Esophagus squamous epithelium (tissue), 5 donors: ENCODE measurements at places on chromosomes 5 and 9.

- no peaks in the 10 kb centered on the region for H3K27me3 ChIP-seq
- H3K27ac ChIP-seq: no peak overlapping the region
- H3K4me3 ChIP-seq: no peak overlapping the region
- no peaks in the 10 kb centered on the region for H3K36me3 ChIP-seq
These were observed 691.7 kb upstream of the SEMA6A start for GRCh38 chr5:117266280-117266679.

- H3K36me3 ChIP-seq: no peaks in the 10 kb centered on the region
- H3K4me3 ChIP-seq: no peak overlapping the region
- H3K27me3 ChIP-seq: no peaks in the 10 kb centered on the region
- H3K27ac ChIP-seq: no peak overlapping the region
- DNase-seq: no peak
- H3K4me1 ChIP-seq: no peaks in the 10 kb centered on the region
These were observed 41.1 kb upstream of the PLPP6 start for GRCh38 chr9:4620881-4621555.

DNA sequence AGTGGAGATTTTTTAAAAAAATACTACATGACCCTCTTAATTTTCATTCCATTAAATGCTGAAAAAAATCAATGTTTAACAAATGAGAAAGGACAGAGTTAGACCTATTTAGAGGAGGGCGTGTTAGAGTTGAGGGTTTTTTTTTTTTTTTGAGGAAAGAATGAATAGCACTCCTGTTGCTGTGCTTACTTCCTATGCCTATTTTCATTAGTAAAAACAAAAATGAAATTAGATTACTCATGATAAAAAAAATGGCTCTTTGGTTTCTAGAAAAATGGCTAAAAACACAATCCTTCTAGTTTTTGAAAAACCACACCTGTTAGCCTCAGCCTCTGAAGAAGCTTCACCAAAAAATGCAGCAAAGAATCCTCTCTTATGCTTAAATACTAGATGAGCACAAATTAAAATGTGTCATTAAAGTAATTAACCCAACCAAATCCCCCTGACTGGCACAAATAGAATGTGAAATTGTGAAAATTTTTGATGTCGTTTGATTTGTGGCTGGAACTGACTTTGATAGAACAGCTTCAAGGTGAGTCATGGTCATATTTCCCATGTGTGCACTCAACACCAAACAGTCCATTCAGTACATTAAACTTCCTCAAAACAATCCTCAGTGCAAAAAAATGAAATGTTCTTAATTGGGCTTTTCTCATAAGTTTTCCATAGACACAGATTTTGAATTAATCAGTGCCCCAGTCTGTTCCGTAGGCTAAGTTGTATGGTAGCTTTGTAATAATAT is 98.0 kb downstream of the MACIR start:
- no peaks in the 10 kb centered on the region for H3K36me3 ChIP-seq
- no peak overlapping the region for H3K4me3 ChIP-seq
- H3K27ac ChIP-seq: no peak overlapping the region
- H3K4me1 ChIP-seq: no peaks in the 10 kb centered on the region
- no peaks in the 10 kb centered on the region for H3K27me3 ChIP-seq

GRCh38 chr9:85319936-85320656 is 421.7 kb downstream of the AGTPBP1 start:
- no peaks in the 10 kb centered on the region for H3K4me1 ChIP-seq
- H3K27ac ChIP-seq: no peak overlapping the region
- no peaks in the 10 kb centered on the region for H3K36me3 ChIP-seq
- no peak for DNase-seq
- no peaks in the 10 kb centered on the region for H3K27me3 ChIP-seq

DNA sequence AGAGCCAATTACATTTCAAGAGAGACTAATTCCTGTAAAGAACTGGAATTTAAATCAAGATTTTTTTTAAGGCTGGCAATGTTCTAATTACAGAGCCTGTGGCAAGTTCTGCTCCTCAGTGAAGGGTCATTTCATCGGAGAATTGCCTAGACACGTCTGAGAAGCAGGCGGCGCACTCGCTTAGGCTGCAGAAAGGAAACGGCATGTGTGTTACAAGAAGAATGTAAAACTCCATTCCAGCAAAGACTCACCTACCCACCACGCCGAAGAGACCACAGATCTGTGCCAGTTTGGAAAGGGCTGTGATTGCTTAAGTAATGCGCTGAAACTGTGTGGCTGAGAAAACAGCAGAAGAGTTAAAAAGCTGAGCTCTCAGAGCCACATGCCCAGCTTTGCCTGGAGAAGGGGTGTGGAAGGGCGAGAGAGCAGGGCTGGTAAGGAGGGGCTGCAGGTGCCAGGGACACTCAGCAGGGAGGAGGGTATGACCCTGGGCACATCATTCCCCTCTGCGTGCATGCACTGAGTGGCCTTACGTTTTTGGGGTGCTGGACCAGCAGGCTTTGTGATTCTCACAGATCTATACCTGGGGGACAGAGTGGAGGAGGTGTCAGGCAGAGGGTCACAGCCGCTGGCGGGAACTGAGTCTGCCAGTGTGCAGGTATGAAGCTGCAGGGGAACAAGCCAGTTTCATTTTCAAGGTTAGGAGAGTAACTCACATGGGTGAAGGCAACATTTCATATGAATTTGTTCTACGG is 17.8 kb upstream of the SLC25A51 start:
- H3K27me3 ChIP-seq: no peaks in the 10 kb centered on the region
- DNase-seq: no peak
- peaks cover 22% of the 10 kb centered on the region for H3K4me1 ChIP-seq
- H3K27ac ChIP-seq: peak overlapping the region; percentile 73
- H3K4me3 ChIP-seq: no peak overlapping the region
- H3K36me3 ChIP-seq: no peaks in the 10 kb centered on the region

- H3K4me3 ChIP-seq: no peak overlapping the region
- H3K4me1 ChIP-seq: no peaks in the 10 kb centered on the region
- DNase-seq: no peak
- no peaks in the 10 kb centered on the region for H3K27me3 ChIP-seq
- no peaks in the 10 kb centered on the region for H3K36me3 ChIP-seq
These were observed 32.8 kb upstream of the PITX1 start for GRCh38 chr5:135066781-135067180.

- no peaks in the 10 kb centered on the region for H3K27me3 ChIP-seq
- no peak for DNase-seq
- H3K36me3 ChIP-seq: no peaks in the 10 kb centered on the region
- no peak overlapping the region for H3K27ac ChIP-seq
These were observed 7.8 kb upstream of the SOX30 start for GRCh38 chr5:157659868-157660660.

GRCh38 chr5:35516271-35516670 is 101.4 kb upstream of the SPEF2 start:
- H3K4me3 ChIP-seq: no peak overlapping the region
- no peaks in the 10 kb centered on the region for H3K36me3 ChIP-seq
- no peaks in the 10 kb centered on the region for H3K27me3 ChIP-seq
- H3K4me1 ChIP-seq: no peaks in the 10 kb centered on the region
- no peak for DNase-seq

- no peaks in the 10 kb centered on the region for H3K36me3 ChIP-seq
- H3K27ac ChIP-seq: no peak overlapping the region
- no peaks in the 10 kb centered on the region for H3K27me3 ChIP-seq
- H3K4me3 ChIP-seq: no peak overlapping the region
- peaks cover 39% of the 10 kb centered on the region for H3K4me1 ChIP-seq
These were observed 17.6 kb downstream of the AP3S1 start for GRCh38 chr5:115859378-115859777.

DNA sequence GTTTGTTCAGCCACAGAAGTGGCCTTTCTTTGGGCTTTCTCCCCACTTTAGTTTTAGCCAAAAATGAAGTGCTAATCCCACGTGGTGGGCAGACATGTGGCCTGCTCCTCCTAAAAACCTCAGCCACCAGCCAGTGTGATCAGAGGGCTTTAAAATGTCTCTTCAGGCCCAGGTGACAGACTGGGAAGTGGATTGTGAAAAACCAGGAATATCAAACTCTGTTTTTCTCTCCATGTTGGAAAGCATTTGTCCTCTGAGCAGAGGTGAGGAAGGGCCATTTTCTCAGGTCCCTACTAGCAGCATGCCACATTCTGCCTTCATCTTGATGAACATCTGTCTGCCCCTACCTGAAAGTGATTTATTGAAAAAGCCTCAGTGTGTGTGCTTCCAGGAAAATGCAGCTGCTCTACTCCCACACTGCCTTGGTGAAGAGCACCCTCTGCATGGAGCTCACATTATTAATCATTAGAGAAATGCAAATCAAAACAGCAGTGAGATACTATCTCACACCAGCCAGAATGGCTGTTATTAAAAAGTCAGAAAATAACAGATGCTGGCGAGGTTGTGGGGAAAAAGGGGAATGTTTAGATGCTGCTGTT is 181.2 kb upstream of the DMAC1 start:
- no peaks in the 10 kb centered on the region for H3K36me3 ChIP-seq
- H3K27me3 ChIP-seq: no peaks in the 10 kb centered on the region
- H3K4me3 ChIP-seq: no peak overlapping the region
- no peak for DNase-seq
- H3K27ac ChIP-seq: no peak overlapping the region

DNA sequence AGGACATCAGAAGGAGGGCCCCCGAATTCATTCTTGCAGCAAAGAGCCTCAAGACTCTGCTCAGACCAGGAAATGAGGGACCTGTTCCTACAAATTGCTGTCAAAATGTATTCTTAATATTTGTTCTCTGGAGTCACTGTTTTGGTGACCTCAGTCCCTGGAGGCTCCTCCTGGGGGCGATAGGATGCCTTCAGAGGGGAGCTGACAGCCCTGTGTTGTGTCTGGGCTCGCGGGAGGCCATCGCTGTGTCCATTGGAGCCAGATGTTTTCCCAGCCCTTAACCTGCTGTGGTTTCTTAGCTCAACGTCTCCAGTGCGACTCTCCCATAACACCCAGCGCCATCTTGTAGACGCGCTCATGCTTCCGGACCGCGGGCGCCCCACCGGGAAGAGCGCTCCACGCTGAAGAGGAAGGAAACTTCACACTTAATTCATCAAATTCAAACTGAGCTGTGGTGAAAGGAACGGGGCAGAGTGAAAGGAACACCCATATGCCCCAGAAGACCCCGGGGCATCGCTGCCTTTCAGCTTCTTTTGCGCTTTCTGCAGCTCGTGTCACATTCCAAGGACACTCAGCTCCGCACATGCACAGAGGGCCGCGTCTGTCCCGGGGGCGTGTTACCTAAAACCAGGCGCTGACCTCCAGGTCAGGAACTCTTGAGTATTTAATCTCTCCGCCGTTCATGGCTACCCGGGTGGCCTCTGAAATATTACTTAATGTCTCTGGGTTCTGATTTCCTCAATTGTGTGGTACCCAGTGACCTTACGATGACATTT is 112.3 kb upstream of the GDNF start:
- no peak overlapping the region for H3K4me3 ChIP-seq
- H3K36me3 ChIP-seq: no peaks in the 10 kb centered on the region
- no peaks in the 10 kb centered on the region for H3K4me1 ChIP-seq
- DNase-seq: no peak
- no peak overlapping the region for H3K27ac ChIP-seq

DNA sequence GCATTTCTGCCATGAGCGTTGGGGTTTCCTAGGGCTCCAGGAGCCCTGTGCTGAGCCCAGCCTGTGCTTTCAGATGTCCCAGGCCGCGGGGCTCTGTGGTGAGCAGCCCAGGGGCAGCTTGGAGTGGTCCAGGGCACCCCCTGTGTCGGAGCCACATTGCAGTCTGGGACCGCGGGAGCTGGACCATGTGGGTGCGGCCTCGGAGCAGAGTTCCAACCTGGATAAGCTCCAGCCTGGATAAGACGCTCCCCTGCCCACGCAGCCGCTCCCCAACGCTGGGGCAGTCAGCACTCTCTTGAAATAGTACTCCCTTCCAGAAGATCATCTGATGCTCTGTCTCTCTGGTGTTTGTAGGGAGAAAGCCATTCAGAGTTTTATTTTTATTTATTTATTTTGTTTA is 111.1 kb downstream of the WNK2 start:
- no peaks in the 10 kb centered on the region for H3K36me3 ChIP-seq
- H3K4me1 ChIP-seq: no peaks in the 10 kb centered on the region
- no peaks in the 10 kb centered on the region for H3K27me3 ChIP-seq
- H3K4me3 ChIP-seq: no peak overlapping the region
- no peak overlapping the region for H3K27ac ChIP-seq

GRCh38 chr9:134863306-134863902 is 17.2 kb upstream of the FCN2 start:
- no peaks in the 10 kb centered on the region for H3K36me3 ChIP-seq
- H3K4me1 ChIP-seq: no peaks in the 10 kb centered on the region
- no peak overlapping the region for H3K4me3 ChIP-seq
- DNase-seq: no peak
- H3K27ac ChIP-seq: no peak overlapping the region
- H3K27me3 ChIP-seq: no peaks in the 10 kb centered on the region

- H3K27me3 ChIP-seq: no peaks in the 10 kb centered on the region
- H3K4me3 ChIP-seq: no peak overlapping the region
- H3K36me3 ChIP-seq: no peaks in the 10 kb centered on the region
- peak overlapping the region; percentile 81 for H3K27ac ChIP-seq
These were observed 28.3 kb downstream of the ARHGEF28 start for GRCh38 chr5:73654171-73654811.

GRCh38 chr5:179620703-179621350 is 2.6 kb downstream of the HNRNPH1 start:
- no peak for DNase-seq
- H3K4me3 ChIP-seq: peak overlapping the region; percentile 100
- H3K4me1 ChIP-seq: peaks cover 62% of the 10 kb centered on the region
- peaks cover 31% of the 10 kb centered on the region for H3K36me3 ChIP-seq
- H3K27me3 ChIP-seq: no peaks in the 10 kb centered on the region
- peak overlapping the region; percentile 39 for H3K27ac ChIP-seq
